A172 (cell line): ENCODE measurements at places on chromosomes 13 and 19.

DNA sequence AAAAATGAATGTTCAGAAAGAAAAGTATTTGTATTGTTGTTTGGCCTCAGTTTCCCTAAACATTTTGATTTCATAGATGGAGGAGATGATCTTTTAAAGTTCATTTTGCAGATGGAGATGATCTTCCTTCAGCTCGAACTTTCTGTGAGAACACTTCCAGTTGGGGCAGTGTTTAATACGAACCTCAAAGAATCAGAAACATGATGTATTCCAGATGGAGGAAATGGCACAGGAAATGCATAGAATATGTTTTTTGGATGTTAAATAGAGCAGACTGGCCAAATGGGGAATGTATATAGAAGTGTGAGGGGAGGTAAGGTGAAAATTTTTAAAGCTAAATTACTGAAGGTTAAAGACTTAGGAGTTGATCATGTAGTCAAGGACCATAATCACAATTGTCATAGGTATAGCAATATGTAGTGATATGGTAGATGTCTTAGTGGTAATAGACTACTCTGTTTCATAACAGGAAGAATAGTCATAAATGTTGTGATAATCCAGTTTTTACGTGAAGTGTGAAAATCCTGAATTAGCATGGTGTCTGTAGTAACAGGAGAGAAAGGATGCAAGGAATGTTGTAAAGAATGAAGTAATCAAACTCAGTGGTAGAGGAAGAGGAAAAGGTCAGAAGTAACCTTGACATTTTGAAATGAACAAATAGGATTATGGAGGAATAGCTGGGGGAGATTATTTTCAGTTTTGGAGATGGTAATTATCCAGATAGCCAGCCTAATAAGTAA, 5.1 kb downstream of the RAP2A start:
- no peak for DNase-seq

DNA sequence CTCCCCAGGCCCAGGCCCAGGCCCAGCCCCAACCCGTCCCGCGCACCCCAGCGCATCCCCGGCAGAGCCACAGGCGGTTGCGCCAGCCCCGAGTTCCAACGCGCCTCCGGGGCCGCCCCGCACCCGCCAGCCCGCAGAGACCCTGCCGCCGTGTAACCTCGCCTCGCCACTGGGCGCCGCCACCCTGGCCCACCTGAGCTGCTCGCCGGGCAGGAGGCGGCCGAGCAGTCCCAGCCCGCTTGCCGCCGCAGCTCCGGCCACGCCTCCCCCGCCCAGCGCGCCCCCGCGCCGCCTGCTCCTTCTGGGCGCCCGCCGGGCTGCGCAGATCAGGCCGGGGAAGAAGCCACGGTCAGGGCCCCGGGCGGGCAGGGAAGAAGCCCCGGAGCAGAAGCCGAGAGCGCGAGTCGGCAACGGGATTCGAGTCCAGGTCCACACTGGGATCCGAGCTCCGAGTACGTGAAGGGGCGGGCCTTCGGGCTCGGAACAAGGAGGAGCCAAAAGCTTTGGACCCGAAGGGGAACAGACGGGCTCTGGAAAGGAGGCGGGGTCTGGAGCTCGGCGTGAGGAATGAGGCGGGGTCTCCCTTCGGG, at the start of gene MBOAT7:
Gene MBOAT7 (minus strand): TSS at position 436 of the 590 bp plus-strand sequence. CDS start 1,072 bp downstream, outside the sequence.
- DNase-seq, result no peak

GRCh38 chr13:94073007-94073744, 406.3 kb downstream of the DCT start:
- peak; percentile 73 for DNase-seq

GRCh38 chr13:18993884-18994660, 187.6 kb downstream of the TUBA3C start:
- no peak for DNase-seq

DNA sequence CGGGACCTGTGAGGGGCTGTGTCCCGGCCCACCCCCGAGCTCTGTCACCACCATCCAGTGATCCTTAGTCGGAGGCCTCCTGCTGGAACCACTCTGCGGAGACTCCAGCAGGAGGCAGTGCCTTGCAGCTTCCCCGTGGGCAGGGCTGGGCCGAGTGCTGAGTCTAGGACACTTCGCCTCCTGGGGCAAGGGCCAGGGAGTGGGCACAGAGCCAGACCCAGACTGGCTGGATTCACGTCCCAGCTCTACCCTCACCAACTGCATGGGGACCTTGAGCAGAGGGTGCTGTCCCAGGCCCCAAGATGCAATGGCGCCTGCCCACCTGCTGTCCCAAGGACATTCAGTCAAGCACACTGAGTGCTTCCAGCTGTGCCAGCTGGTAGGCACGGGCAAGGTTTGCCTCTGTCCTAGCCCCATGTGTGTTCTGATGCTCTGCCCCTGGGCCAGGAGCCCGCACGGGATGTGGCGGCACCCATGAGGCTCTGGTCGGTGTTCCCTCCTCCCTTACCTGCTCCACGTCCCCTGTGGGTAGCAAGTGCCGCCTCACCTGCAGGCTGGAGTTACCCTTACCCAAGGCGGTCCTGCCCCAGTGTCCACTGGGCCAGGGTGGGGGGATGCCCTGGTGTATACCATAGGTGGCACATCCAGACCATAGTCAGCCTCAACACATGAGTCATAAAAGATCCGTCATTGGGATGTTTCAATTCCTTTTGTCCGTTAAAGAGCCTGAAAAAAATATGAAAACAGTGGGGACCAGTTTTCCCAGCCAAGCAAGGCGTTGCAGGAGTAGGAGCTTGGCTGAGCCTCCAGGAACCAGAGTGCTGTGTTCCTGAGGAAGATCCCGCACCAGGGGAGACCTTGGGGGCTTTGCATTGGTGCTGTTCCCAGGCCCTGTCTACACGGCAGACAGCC, 7.4 kb downstream of the FZR1 start:
- DNase-seq, result no peak

DNA sequence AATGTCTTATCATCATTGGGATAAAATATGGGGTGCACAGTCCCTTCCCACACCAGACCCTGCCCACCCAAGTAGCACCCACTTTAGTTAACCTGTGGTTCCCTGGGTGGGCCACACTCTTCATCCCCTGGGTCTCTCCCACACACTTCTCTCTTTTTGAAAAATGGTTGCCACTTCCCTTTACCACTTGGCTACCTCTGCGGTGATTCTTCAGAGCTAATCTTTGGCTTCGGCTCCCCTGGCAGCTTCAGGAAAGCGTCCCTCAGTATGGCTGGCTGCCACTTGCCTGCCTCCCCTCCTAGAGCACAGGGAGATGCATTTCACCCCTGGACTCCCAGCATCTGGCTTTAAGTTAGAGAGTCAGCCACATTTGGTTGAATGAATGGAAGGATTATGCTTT, 18.2 kb downstream of the CCNA1 start:
- no peak for DNase-seq

DNA sequence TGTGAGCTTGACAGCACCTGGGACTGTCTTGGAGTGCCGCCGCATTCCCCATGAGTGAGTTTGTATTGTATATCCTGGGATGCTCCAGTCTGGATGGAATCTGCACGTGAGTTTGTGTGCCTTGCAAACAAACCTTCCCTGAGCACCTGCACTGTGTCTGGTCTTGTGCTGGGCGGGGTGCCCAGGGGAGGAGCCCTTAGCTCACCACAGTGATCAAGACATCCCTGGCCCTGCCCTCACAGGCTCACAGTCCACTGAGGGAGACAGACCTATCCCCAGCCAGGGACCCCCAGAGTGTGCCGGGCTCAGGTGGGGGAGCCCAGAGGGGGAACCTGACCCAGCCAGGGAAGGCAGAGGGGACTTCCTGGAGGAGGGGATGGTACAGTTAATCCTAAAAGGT, 1.7 kb upstream of the BCAM start:
- peak; percentile 51 for DNase-seq

DNA sequence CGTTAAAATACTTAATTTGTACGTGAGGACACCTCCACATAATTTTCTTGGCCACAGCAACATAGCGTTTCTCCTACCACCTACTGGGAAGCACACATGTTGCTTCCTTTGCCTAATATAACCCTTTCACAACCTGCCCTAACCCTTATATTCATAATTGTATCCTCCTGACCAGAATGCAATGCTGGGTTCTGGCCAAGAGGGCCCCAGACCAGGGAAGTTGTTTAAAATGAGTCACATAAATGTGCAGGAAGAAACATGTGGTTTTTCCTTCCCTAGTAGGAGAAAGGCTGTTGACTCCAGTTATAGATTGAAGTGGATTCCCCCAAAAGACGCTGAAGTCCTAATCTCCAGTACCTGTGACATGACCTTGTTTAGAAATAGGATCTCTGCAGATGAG, 187.3 kb downstream of the NUFIP1 start:
- peak; percentile 63 for DNase-seq

- DNase-seq, result no peak
Measured at GRCh38 chr19:8147582-8147978, 1.8 kb downstream of the FBN3 start.

- DNase-seq, result no peak
Measured at GRCh38 chr13:113144255-113144629, 14.2 kb upstream of the PROZ start.

- peak; percentile 84 for DNase-seq
Measured at GRCh38 chr19:6222884-6223283, 56.9 kb downstream of the MLLT1 start.

GRCh38 chr13:48653472-48653939, at the start of gene CYSLTR2:
Gene CYSLTR2, plus strand, starts transcription at chr13:48653929. Its CDS starts 52,889 bp downstream, at chr13:48706818.
- peak; percentile 18 for DNase-seq

DNA sequence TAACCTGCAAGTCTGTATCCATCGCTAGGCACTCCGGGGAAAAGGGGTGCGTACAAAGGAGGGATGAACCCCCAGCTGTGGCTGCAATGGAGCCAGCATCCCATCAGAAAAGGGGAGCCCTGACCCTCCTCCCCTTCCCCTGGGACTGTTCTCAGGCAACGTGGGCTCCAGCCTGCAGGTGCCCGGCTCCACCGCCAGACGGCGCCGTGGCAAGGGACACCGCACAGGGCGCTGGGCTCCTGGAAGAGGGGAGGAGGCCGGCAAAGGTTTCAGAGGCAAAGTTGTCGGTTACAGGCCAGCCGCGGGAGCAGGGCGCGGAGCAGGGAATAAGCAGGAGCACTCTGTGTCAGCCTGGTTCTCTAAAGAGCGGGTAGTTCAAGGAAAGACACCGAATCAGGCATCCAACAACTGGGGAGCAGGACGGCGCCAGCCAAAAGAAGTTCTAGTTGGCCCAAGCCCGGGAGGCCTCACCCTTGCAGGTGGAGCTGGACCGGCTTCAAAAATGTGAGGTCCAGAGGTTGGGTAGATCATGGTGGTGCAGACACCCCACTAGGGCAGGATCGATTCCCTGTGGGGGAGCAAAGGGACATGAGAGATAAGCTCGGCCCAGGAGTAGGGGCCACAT, 53.0 kb upstream of the ATP12A start:
- DNase-seq, result no peak

DNA sequence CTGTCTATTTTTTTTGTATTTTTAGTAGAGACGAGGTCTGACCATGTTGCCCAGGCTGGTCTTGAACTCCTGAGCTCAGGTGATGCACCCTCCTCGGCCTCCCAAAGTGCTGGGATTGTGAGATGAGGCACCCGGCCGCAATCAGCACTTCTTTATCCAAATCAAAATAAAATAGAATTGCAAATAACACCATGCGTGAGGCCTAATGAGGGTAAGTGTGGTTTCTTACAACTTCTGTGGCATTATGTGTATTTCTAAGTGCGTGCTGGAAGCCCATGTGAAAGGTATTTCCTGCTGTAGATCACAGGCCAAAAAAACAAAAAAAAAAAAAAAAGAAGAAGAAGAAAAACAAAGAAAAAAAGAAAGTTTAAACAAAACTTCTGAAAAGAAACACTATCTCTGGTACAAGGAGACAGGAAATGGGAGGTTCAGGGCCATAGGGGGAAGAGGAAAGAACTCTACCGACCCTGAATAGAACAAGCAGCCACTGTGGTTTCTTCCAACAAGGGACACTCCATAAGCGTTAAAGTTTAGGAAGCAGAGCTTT, 3.0 kb upstream of the GRAMD1A start:
- DNase-seq, result no peak

DNA sequence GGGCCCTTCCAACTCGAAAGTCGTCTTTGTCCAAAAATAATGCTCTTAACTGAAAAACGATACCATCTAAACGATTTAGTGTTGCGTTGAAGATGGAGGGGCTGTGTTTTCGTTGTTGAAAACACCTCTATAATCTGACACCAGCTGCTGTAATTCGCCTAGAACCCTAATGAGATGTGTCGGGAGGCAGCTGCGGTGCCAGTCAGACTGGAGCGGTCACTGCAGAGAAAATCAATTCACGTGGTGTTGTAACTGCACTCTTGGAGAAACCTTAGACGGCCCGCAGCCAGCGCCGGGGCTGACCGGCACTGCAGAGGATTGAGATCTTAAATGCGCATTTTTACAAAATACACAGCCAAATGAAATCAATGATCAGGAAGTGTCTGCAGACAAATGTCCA, 339.1 kb downstream of the ZNF536 start:
- DNase-seq, result no peak

- DNase-seq, result no peak
Measured at GRCh38 chr13:106498158-106498557, 37.3 kb downstream of the EFNB2 start.

GRCh38 chr19:497869-498510, 1.7 kb downstream of the MADCAM1 start:
- DNase-seq, result no peak

GRCh38 chr19:38640368-38640767, 7.1 kb upstream of the ACTN4 start:
- no peak for DNase-seq

- peak; percentile 56 for DNase-seq
Measured at GRCh38 chr13:50387051-50387581, 371.9 kb downstream of the KCNRG start.

DNA sequence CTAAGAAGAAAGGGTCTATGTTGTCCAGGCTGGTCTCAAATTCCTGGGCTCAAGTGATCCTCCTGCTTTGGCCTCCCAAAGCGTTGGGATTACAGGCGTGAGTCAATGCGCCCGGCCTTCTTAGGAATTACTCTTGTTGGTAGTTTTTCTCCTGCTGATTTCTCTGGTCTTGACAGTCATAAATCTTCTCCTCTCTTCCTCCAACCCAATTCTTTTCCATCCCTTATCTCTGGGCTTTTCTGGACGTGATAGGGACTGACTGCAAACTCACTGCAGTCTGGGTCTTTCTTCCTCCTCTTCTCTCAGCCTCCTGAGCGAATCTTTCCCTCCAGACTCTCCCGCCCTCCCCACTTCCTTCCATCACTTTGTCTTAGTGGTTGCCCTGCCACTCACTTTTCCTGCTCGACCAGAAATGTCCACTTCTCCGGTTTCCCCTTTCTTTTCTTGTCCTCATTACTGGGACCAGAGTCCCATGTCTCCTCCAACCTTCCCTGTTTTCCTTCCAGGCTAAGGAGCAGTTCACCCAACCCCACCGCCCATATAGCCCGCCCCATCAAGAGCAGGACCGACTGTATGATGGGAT, 21.9 kb upstream of the TIMM44 start:
- DNase-seq, result no peak

GRCh38 chr19:30712431-30713337, 340.5 kb downstream of the ZNF536 start:
- no peak for DNase-seq

DNA sequence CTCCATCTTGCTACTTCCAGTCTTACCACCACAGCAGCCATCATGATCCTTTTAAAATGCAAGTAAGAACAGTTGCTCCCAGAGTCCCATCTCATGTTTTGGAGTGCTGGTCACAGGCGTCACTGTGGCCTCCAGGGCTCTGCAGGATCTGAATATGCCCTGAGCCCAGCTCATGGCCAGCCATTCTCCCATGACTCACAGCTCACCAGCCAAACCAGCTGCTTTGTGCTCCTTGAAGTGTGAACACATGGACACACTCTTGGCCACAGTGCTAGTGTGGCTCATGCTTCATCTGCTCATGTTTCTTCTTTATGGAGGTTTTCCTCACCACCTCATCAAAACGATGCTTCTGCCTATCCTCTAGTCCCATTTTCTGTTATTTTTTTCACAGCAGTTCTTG, 466.5 kb downstream of the UQCRFS1 start:
- no peak for DNase-seq

- no peak for DNase-seq
Measured at GRCh38 chr19:17749912-17750317, 1.4 kb upstream of the FCHO1 start.
